Effector CD8-positive, alpha-beta T cell (primary cell): ENCODE measurements at places on chromosomes 1 and 21.

DNA sequence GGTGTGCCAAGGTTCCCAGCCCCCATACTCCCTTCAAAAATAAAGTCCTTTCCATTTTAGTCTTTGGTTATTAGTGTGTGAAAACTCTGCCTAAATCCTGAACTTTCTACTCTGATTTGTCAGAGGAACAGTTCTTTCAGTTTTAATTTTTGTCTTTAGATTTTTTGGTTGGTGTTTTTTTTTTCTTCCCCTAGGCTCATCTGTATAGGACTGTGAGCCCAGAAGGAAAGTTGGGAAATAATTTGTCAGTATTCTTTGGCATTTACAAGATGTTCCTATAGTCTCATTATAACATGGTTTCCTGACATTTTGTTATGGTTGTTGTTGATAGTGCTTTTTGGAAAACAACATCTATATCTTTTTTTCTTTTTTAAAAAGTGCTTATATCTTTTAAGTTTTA lies 38.0 kb downstream of the LAMC1 start:
- no peak for DNase-seq

GRCh38 chr1:51255331-51255730 lies 19.3 kb downstream of the RNF11 start:
- DNase-seq = no peak

- no peak for DNase-seq
These were observed 16.5 kb upstream of the FOXO6 start for GRCh38 chr1:41344708-41345159.

DNA sequence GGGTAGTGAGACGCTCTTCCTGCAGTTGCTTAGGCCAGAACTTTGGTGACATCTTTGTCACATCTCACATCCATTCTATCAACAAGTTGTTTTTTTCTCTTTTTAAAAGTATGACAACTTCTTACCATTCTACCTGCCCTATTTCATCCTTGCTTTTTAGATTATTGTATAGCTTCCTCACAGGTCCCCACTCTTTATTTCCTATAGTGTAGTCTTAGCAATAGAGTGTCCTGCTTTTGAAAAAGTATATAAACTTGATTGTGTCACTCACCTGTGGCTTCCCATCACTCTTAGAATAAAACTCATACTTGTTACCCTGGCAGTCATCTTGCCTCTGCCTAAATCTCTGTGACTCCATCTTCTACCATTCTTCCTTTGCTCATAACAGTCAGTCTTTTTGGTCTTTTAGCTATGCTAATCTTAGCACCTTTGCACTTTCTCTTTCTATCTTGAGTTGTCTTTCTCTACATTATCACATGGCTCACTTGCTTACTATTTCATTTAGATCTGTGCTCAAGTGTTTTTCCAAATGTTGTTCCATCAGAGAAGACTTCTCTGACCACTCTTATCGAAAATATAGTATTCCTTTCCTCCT lies 9.5 kb downstream of the CDC73 start:
- no peak for DNase-seq

- DNase-seq = no peak
These were observed 110.1 kb upstream of the ZNHIT6 start for GRCh38 chr1:85818371-85818770.

DNA sequence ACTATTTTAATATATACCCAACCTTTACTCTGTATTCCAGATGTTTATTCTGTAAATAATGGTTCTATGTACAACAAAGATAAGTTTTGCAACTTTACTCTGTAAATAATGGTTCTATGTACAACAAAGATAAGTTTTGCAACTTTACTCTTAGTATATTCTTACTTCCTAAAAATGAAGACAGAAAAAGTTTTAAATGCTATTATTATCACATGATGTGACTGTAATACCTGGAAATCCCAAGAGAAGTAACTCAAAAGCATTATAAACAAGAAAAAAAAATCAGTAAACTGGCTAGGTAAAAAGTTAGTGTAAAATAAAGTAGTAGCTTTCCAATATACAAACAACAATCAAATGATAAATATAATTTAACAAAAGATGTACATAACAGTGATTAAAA lies 18.5 kb upstream of the EXO1 start:
- DNase-seq = no peak

DNA sequence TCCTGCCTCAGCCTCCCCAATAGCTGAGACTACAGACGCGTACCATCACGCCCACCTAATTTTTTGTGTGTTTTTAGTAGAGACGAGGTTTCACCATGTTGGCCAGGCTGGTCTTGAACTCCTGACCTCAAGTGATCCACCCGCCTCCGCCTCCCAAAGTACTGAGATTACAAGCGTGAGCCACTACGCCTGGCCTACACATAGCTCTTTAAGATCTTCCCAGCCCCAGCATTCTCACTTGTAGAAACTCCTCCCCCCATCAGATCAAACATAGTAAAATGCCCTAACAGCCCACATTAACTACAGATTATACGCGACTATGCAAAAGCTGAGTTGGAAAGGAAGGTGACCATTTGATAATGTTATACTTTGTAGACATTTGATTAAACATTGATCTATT lies 634.8 kb downstream of the MATN1 start:
- DNase-seq = no peak

DNA sequence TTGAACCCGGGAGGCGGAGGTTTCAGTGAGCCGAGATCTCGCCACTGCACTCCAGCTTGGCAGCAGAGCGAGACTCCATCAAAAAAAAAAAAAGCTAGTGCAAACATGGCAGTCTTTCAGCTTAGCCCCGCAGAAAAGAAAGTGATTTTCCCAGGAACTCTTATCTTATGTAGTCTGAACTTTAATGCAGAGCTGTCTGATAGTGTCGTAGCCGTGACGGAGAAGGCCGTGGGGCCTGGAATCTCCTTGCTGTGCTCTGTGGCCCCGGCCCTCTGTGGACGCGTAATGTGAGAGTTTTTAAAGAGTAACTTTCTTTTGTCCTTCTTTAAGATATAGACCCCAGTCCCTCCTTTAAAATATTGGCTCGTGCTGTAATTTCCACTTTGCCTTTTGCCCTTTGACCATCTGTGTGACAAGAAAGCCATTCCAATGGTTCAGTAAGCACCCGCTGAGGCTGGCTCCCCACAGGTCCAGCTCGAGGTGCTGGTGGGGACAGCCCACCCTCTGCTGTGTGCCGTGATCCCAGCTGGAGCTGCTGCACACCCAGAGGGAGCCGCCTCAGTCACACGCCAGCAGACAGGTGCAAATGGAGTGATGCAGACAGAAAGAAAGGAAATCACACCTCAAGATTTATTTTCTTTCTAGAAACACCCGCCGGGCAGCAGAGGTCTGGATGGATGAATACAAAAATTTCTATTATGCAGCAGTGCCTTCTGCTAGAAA lies 164.0 kb downstream of the PGBD5 start:
- no peak for DNase-seq

- no peak for DNase-seq
These were observed 114.5 kb downstream of the DPYD start for GRCh38 chr1:97806326-97806725.

DNA sequence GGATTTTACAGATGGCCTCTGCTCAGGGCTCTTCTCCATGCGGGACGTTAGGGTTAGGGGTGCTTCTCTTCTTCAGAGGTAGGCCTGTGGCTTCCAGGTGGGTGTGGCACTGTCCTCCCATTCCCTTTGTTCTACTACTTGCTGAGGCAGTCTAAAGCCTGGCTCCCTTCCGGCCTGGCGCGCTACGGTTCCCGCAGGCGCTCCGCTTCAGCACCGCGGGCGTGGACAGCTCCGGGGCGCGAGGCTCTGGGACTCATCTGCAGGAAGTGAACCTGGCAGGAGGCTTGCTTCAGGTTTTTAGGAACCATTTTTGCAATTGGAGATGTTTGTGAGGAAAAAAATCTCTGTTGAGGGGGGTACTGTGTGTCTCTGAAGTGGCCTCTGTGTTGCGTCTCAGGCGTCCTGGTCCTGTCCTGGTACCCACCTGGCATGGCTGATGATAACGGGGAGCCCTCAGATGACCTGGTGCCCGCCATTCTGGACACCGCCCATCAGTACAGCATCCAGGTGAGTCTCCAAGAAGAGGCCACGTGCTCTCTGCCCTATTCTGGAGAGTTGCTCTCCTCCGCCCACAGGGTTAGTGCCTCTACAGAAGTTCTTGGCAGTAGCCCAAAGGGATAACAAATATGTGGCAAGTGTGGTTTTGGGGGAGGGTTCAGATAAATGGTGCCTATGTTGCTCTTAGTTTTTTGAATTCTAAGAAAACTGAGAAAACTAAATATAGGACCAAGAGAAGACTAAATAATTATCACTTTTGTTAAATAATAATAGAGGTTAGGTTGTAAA lies 1.9 kb downstream of the MANEAL start:
- DNase-seq = no peak

GRCh38 chr1:229984310-229984991 lies 82.6 kb upstream of the GALNT2 start:
- no peak for DNase-seq

DNA sequence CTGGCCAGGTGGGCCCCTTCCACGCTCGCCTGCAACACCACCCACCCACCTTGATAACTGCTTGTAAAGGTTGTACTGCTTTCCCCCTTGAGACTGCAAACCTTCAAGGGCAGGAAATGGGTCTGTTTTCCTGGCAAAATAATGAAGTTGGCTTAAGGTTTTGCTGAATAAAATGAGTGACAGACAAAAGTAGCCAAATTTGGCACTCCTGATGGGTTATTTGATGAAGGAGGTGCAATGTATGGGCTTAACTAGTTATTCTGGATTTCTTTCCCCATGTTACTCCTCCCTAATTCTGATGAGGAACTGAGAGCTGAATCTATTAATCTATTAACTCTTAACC lies 14.6 kb upstream of the HLCS start:
- DNase-seq = no peak

- no peak for DNase-seq
These were observed 67.0 kb downstream of the PLEKHA6 start for GRCh38 chr1:204292740-204293139.

DNA sequence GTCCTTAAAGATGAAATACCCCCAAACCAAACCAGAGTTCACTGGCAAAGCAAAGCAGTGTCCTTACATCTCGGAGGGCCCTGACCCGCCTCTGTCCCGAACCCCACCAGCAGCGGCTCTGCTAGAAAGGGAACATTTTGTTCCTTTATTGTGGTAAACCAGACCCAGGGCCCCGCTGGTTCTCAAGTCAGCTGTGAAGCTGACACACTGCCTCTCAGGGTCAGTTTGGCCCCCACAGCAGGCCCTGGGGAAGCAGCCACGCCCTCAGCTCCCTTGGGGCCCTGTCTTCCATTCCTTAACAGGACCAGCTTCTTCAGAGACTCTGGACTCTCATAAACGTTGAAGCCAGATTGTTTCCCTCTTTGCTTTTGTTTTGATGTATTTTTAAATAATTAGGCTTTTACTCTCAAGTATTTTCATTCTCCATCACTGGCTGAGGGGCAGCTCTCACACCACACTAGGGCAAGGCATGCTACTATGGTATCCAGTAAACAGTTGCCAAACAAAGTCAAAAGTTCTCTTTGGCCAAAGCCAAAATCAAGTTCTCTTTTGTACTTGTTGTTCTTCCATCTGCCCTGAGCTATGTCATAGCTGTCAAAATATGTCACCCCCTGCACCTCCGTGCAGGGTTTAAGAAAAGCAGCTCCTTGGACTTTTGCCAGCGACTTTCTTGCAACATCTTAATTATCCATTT lies 61.1 kb upstream of the ANGPTL1 start:
- DNase-seq = no peak

DNA sequence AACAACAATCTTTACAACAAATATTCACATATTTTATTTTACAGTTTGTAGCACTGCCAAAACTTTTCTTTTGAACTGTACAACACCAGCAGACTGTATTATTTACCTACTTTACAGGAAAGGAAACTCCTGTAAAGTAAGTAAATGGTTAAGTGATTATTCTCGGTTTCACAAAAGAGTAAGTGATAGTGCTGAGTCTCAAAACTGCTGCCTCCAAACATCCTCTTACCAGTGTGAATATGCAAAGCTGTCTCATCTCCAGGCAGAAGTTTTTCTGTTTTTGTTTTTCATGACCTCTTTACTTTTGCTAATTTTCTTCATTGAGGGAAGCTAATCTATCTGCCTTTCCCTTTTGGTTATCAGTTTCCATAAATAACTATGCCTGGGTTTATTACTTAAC lies 286.7 kb downstream of the SRGAP2C start:
- DNase-seq = no peak

- no peak for DNase-seq
These were observed 111.8 kb upstream of the NBPF11 start for GRCh38 chr1:148263906-148264255.

DNA sequence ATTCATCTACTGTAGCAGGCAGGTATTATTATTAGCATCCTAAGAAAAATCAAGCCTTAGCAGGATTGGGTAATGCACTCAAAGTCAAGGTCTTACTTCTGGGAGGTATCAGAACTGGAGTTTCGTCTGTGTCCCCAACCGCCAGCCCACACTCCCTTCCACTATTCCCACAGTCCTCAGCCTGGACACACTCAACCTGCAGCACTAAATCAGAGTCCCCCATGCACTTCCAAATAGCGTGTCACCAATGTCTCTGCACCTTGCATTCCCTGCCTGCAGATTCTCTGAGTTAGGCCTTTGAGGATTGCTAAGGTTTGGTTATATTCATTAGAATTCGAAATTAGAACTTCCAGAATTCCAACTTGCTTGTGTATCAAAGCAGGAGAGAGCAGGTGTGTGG lies 3.9 kb downstream of the LYPD8 start:
- no peak for DNase-seq

DNA sequence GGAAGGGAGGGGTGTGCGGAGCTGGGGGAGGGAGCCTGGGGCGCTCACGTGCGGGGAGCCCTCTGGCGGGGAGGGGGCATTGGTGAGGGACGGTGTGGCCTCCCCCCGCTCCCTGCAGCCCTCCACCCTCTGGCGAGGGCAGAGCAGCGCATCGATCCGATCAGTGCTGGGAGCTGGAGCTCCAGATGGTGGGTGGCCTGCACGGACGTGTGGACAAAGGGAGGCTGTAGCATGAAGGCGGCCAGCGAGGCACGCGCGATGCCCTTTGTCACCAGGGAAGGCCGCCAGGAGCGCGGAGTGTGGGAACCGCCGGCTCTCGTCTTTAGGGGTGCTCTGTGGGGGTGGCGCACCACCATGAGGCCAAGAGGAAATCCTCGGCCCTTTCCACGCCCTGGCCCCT lies 5.4 kb upstream of the HES5 start:
- DNase-seq = no peak

DNA sequence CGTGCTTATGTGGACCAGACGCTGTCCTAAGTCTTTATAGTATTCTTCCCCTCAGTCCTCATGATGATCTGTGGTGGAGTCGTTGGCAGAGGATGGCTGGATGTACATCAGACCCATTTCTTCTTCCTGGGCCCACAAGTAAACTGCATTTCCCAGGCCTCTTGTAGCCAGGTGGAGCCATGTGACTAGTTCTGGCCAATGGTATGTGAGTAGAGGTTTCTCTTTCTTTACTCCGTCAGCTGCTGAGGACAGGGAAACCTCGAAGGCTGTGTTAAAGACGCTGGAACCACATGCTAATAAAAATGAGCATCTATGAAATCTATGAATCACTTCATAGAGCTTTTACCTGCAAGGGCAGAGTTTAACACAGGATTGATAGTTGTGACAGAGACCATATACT lies 18.7 kb upstream of the ZNF362 start:
- no peak for DNase-seq

GRCh38 chr1:18032172-18032859 lies 75.3 kb upstream of the IGSF21 start:
- DNase-seq = no peak
